ENCODE measurements at places on chromosomes 2 and 18.

GRCh38 chr2:13711154-13711553 lies 921.4 kb upstream of the LRATD1 start:
- DNase-seq: no peak

DNA sequence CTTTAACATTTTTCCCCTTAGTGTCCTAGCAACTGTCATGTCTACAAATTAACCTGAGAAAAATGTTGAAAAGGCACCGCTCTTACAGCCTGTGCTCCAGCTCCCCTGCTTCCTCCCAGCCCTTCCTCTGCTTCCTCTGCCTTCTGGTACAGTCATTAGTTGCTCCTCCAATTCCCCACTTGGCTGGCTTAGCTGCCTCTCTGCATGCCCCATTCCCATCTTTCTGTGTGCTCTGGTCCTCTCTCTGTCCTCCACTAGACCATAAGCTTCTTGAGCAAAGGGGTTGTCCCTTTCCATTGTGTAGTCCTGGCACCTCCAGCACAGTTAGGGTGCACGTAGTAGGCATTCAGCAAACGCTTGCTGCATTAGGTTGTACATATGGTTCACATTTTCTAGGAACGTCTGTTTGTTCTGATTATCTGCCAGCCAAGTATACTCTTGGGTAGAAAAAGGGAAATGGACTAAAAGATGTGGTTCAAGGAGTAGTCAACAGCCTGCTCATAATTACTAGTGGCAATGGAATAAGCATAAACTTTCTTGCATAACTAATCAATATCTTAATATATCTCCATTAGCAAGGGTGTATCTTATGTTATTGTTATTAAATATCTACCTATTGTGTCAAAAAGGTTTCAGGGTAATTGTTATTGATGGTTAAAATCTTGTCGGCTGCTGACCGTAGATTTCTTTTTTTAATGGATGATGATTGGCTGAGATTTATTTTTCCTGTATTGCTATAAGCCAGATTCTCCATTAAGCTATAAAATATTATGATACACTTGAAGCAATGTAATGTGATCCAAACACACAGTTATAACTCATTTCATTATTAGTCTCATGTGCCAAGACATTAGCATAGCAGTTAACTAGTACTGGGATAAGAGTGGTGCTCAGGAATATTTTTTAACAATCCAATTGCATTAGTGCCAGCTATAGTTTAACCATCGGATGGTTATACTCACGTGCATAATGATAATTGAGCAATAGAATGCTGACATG lies 340.1 kb downstream of the SLC4A3 start:
- no peak for DNase-seq

GRCh38 chr2:66431274-66431642 lies 3.7 kb upstream of the MEIS1 start:
- no peak for DNase-seq

DNA sequence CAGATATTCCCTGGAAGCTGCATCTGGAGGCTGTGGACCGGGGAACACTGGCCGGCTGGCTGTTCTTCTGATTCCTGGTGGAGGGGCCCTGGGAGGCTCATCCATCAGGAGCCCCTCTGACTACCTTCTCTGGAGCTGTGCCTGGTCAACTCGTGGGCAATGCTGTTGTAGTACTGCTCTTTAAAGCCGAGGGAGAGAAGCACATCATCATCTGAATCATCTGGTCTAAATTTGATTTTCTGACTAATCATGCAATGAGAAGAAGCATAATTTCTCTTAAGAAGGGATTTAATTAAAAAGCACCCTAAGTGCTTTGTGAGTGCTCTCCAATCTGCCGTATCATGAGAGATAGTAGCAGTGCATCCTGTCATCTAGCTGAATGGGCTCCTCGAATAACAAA lies 229.5 kb downstream of the FHOD3 start:
- DNase-seq: no peak

GRCh38 chr2:68767996-68768395 lies 33.4 kb downstream of the ARHGAP25 start:
- no peak for DNase-seq

- DNase-seq: no peak
Measured at GRCh38 chr2:56263876-56264275, 80.1 kb downstream of the CCDC85A start.

GRCh38 chr2:26043862-26044696 lies 10.2 kb downstream of the RAB10 start:
- no peak for DNase-seq

DNA sequence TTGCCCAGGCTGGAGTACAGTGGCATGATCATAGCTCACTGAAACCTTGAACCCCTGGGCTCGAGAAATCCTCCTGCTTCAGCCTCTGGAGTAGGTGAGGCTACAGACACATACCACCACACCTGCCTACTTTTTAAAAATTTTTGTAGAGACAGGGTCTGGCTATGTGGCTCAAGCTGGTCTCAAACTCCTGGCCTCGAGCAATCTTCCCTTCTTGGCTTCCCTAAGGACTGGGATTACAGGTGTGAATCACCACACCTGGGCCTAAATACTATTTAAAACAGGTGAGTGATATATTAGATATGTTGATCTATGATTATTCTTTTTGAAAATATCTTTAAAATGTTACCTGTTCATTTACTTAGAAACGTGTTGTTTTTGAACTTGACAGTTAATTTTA lies 57.2 kb downstream of the MOGAT1 start:
- no peak for DNase-seq

DNA sequence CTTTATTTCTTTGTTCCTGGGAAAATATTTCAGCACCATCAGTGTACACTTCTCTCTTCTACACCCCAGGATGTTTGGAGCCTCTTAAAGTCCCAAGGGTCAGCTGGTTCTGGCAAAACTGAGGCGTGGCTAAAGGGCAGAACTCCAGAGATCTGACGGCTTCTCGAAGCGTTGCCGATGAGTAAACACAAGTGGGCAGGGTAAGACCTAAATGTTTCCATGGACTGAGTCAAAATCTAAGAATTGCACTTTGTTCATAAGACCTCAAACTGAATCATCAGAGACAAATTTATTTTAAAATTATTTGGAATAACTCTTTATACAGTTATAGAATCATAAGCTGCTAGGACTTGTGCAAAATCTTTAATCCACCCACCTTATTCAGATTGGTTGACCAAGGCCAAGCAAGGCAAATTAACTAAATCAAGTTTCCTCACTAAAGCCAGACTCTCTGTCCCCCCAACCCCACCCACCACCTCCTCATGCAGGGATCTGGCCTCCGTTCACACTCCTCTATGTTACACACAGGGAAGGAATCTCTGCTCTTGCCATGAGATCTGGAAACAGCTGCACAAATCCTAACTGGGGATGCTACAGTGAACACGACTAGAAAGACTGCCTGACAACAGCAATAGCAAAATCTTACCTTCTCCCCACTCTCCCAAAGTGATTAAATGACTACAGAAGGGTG lies 342.6 kb upstream of the KLHL29 start:
- DNase-seq: no peak

DNA sequence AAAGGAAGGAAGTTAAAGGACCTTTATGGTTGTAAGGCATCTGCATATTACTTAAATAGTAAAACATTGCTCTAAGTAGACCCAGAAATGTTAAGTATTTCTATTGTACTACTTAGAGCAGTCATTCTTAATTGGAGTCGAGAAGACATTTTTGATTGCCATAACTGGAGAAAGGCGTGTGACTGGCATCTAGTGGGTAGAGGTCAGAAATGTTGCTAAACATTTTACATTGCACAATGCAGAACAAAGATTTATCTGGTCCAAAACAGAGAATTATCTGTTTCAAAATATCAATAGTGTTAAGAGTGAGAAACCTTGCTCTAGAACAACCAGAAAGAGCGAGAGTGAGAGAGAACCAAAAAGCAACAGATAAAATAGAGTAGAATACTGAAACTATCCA lies 23.3 kb upstream of the ROCK1 start:
- DNase-seq: no peak

DNA sequence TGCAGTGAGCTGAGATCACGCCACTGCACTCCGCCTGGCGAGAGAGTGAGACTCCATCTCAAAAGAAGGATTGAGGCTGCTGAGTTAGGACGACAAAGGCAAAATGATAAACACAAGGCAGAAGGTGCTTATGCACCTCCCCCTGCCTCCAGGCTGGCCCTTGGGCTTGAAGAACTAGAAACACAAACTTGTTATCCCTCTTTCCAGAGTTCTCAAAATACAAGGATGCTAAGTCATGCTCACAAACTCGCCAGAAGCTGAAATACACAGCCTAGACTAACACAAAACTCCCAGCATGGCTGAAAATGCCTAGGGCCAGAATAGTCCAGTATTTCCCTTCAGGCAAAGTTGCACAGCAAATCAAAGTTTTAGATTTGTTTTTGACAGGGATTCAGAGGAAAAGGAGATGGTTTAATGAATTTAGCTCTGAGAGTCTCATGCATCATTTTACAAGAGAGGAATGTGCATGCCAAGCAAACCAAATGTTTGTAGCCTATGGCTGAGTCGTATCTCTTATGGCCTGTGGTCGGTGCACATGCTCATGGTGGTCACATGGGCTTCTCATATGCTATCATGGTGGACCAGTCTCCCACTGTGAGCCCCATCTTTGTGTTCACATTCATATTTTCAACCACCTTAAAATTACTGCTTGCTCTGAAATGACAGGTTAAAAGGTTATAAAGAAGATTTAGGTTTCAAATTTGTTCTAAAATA lies 16.2 kb upstream of the MREG start:
- DNase-seq: no peak

DNA sequence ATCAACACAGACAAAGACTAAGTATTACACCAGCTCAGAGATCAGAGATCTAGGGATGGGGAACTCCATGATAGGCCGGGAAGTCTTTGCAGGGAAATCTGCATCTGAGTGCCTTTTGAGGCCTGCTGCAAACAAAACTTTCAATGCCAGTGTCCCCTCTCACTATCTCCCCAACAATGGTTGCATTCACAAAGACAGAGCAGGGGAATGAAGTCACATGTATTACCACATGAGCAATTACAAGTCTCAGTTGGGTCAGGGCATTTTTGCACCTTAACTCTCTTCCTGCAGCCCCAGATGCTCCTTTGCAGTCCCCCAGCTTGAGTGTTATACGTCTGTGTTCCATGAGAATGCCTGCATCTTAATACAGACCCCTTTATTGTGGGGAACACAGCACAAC lies 1.8 kb upstream of the RNF144A start:
- DNase-seq: no peak

DNA sequence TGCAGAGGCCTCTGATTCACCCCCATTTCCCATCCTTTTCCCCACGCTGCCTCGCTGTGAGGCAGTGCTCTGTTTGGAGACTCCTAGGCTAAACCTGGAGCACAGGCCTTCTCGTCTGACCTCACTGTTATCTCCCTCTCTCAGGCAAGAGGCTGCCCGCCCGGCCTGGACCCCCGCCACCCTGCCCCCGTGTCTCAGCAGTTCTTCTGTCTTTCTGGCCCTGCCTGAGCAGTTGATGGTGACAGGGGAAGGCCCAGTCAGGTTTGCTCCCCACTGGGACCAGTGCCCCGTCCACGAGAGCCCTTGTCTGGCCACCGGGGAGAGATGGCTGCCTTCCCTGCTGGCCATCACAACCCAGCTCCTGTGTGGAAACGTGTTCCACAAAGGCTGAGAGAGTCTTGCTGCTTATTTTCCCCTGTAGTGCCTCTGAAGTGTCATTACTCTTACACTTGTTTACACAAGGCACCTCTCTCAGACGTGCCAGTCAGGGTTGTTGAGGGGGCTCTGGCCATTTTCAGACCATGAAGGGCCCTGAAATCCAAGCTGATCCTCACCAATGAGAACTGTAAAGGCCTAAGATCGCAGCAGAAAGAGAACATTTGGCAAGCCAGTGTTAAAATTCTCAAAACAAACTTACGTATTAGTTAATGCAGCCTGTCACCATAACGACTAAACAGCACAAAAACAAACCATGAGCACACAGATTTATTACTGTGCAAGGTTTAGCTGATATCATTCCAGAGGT lies 210.9 kb downstream of the NDUFA10 start:
- no peak for DNase-seq

- DNase-seq: no peak
Measured at GRCh38 chr2:239788576-239789098, 236.5 kb downstream of the NDUFA10 start.

- DNase-seq: no peak
Measured at GRCh38 chr2:18900691-18901141, 311.3 kb upstream of the NT5C1B start.

- no peak for DNase-seq
Measured at GRCh38 chr18:49819823-49820671, 6.7 kb upstream of the ACAA2 start.

GRCh38 chr2:218429911-218430692 lies 11.2 kb downstream of the VIL1 start:
- DNase-seq: no peak

DNA sequence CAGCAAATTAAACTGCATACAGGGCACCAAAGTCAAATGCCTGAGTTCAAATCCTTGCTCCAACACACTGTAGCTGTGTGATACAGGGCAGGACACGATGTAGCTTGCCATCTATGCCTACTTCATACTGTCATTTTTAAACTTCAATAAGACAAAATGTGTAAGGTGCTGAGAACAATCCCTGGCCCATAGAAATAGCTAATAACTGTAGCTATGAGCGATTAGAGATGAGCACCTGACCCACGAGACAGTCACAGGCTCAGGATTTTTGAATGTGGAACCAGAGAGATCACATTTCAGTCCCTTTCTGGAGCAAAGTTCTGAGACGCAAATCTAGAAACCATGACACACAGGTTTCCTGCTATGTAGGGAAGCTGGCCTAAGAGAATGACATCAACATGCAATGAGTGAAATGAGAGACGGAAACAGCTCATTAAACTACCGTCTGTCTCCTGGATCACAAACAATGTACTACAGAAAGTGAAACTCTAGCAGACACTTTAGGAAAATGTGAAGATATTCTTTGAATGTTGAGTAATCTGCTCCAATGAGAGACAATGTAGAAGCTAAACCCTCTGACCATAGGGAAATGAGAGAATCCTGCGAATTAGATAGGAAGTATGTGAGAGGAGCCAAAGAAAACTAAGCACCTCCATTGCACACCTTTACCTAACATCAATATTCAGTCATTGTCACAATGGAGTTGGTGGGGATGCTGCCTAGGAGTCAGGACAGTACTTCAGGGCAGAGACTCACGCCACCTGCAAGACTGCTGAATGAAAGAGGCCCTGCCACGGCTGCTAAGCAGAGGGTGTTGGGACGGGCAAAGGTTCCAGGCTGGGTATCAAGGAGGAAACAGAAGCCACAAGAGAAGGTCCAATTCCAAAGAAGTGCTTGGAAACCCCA lies 25.5 kb downstream of the B4GALT6 start:
- no peak for DNase-seq

GRCh38 chr2:26692897-26693849 lies 651 bp downstream of the KCNK3 start:
- DNase-seq: peak; percentile 3

- no peak for DNase-seq
Measured at GRCh38 chr2:111634995-111635538, 248.9 kb downstream of the ANAPC1 start.

GRCh38 chr2:205975082-205975949 lies 110.7 kb downstream of the INO80D start:
- no peak for DNase-seq

- no peak for DNase-seq
Measured at GRCh38 chr2:79833235-79833878, 320.5 kb downstream of the CTNNA2 start.

All from stimulated activated CD4-positive, alpha-beta T cell treated with anti-CD3 and anti-CD28 coated beads, Interleukin-1b, Interleukin-23, amount 100 ng/mL, for 4 hours (primary cell).